ENCODE measurements at places on chromosomes 6 and 20. TPM values are rescaled to one million over a fixed set of nuclear protein-coding genes. Genes with fewer than 3 reads are reported as not detected.

Gene PLEKHG1
- 53.1 TPM for total RNA-seq

- no peak for DNase-seq
- no peaks in the 10 kb centered on the region for H3K27me3 ChIP-seq
- H3K27ac ChIP-seq = peak overlapping the region; percentile 68
- peaks cover 15% of the 10 kb centered on the region for H3K4me1 ChIP-seq
- H3K4me3 ChIP-seq = no peak overlapping the region
- H3K36me3 ChIP-seq = no peaks in the 10 kb centered on the region
These were observed 14.2 kb upstream of the SHLD1 start for GRCh38 chr20:5735845-5736510.

DNA sequence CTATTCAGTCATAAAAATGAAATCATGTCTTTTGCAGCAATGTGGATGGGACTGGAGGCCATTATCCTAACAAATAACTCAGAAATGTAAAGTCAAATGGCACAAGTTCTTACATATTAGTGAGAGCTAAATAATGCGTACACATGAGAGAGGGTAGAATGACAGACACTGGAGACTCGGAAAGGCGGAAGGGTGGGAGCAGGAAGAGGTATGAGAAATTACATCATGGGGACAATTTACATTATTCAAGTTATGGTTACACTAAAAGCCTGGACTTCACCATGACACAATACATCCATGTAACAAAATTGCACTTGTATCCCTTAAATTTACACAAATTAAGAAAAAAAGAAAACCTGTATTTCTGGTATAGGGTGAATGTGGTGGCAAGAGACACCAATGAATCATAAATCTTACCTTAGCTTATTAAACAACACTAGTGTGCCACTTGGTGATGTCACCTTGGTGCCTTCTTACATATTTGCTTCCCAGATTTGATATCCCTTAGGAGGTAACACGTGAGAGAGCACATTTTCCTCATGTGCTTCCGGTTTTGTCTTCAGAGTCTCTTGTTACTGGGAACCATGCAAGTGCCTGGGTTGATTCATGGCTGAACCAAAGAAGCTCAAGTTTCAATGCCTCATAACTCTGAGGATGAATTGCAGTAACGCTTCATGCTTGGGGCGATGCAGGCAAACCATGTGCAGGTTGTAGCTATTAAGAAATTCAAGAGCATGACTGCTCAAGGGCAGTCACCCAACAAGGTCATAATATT is 84.6 kb downstream of the DCDC2 start:
- H3K27me3 ChIP-seq = no peaks in the 10 kb centered on the region
- H3K4me3 ChIP-seq = no peak overlapping the region
- H3K27ac ChIP-seq = no peak overlapping the region
- DNase-seq = no peak
- H3K36me3 ChIP-seq = no peaks in the 10 kb centered on the region

DNA sequence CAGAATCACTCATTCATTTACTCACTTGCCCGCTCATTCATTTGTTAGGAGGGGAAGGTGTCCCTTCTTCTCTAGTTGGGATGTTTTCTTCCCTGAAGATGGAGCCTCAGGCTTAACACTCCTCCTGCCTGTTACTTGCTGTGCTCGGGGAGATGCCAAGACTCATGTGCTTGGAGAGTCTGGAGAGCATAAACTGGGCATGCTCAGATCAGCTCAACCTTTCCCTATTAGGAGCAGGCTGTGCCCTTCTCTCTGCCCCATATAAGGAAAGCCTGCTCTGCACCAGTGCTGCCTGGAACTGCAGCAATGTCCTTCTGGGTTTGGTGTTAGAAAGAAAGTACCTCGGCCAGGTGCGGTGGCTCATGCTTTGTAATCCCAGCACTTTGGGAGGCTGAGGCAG is 18.0 kb upstream of the UBE2V1 start:
- H3K4me3 ChIP-seq = no peak overlapping the region
- H3K27me3 ChIP-seq = no peaks in the 10 kb centered on the region
- no peak overlapping the region for H3K27ac ChIP-seq
- peaks cover 67% of the 10 kb centered on the region for H3K36me3 ChIP-seq

- H3K36me3 ChIP-seq = no peaks in the 10 kb centered on the region
- no peak overlapping the region for H3K27ac ChIP-seq
- H3K4me1 ChIP-seq = no peaks in the 10 kb centered on the region
- no peaks in the 10 kb centered on the region for H3K27me3 ChIP-seq
- no peak for DNase-seq
These were observed 110.5 kb downstream of the TRERF1 start for GRCh38 chr6:42341221-42341620.

Gene ECT2L
- 0.27 TPM for total RNA-seq

- no peak overlapping the region for H3K4me3 ChIP-seq
- H3K27ac ChIP-seq = no peak overlapping the region
- no peaks in the 10 kb centered on the region for H3K4me1 ChIP-seq
- H3K36me3 ChIP-seq = no peaks in the 10 kb centered on the region
These were observed 7.4 kb downstream of the ADGRF5 start for GRCh38 chr6:46914279-46914810.

GRCh38 chr6:8074213-8074612 is 10.0 kb upstream of the BLOC1S5 start:
- no peak overlapping the region for H3K27ac ChIP-seq
- H3K27me3 ChIP-seq = no peaks in the 10 kb centered on the region
- DNase-seq = no peak
- H3K4me1 ChIP-seq = no peaks in the 10 kb centered on the region

GRCh38 chr6:44575644-44576043 is 188.1 kb downstream of the CDC5L start:
- no peak for DNase-seq
- H3K27me3 ChIP-seq = no peaks in the 10 kb centered on the region
- no peaks in the 10 kb centered on the region for H3K36me3 ChIP-seq
- H3K4me3 ChIP-seq = no peak overlapping the region
- H3K27ac ChIP-seq = no peak overlapping the region

Measured in Peyer's patch (tissue), 4 donors.